Suppressor macrophage treated with lipopolysaccharide for 4 hours (primary cell): ENCODE measurements at places on chromosomes 1 and 21.

GRCh38 chr1:5738911-5739462 lies 253.2 kb downstream of the NPHP4 start:
- DNase-seq = no peak

GRCh38 chr1:43319288-43319687 lies 18.3 kb upstream of the MPL start:
- no peak for DNase-seq

DNA sequence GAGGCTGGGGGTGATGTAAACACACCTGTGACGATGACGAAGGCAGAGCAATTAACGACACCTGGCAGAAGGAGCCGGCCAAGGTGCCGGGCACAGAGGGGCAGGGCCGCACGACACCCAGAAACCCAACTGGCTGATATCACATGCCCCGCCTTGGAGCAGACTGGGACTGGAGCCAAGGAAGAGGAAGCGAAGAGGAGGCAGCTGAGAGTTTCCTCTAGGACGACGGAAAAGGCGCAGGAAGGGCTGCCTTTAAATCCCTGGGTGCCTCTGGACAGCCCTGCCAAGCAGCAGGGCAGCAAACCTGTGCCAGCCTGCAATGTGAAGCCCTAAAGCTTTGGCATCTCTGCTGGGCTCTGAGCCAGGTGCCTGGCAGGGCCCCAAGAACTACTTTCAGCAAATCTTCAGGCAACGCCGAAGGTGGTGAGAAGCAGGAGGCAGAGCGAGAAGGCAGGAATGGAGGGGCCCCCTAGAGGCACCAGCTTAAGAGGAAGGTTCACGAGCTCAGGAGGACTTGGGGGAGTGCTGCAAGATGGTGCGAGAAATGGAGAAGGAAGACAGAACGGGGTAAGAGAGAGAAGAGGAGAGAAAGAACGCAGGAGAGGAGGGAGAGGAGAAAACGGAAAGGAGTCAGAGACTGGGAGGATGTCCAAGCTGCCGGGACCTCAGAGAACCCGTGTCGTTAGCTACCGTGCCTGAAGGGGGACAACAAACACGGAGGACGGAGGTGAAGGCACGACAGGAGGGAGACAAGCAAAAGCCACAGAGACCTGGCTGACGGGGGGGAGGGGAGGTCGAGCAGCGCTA lies 25.3 kb upstream of the PEF1 start:
- peak; percentile 19 for DNase-seq

- no peak for DNase-seq
These were observed 80.1 kb upstream of the ZC3H11B start for GRCh38 chr1:219692981-219693380.

DNA sequence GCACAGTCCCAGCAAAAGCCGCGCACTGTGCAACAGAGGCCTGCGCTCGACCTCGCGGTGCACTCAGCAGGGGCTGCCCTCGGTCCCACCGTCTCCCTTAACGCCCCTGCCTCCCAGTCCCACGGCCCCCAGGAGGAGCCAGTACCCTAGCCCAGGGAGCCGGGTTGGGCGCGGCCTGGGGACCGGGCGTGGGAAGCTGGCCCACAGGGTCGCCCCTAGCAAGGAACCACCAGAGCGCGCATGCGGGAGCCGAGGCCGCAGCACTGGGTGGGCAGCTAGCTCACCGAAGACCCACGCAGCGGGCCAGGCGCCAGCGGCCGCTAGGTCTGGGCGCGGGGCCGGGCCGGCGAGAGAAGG lies 21.6 kb upstream of the ZNF678 start:
- no peak for DNase-seq

GRCh38 chr1:245480393-245481120 lies 325.8 kb downstream of the KIF26B start:
- DNase-seq = peak; percentile 60

- DNase-seq = no peak
These were observed 88.7 kb downstream of the PLPP3 start for GRCh38 chr1:56490619-56491018.

GRCh38 chr1:55813618-55814017 lies 598.5 kb upstream of the USP24 start:
- DNase-seq = no peak

DNA sequence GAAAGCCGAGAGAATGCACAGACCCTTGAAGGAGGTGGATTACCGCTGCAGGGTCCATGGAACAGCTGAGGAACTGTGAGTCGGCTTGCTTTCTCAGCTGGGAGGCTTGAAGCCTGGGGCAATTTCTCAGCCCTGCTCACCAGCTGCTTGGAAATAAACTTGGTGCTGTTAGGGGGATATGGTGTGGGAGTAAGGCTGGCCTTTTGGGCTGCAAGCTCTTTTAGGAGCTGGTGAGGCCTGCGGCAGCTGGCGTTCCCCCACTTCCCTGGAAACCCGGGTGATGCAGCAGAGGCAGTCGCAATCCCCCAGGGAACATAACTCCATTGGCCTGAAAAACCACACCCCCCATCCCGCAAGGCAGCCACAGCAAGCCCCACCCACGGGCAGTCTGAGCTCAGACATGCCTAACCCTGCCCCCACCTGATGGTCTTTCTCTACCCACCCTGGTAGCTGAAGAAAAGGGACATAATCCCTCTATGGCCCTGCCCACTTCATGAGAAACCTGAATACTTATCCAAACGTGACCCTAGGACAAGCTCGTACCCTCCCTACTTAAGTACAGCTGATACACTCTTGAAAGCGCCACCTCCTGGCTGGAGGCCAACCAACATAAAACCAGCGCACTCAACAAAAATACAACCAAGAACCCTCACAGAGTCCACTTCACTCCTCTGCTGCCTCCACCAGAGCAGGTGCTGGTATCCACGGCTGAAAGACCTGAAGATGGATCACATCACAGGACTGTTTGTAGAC lies 1995.8 kb downstream of the NCAM2 start:
- no peak for DNase-seq

DNA sequence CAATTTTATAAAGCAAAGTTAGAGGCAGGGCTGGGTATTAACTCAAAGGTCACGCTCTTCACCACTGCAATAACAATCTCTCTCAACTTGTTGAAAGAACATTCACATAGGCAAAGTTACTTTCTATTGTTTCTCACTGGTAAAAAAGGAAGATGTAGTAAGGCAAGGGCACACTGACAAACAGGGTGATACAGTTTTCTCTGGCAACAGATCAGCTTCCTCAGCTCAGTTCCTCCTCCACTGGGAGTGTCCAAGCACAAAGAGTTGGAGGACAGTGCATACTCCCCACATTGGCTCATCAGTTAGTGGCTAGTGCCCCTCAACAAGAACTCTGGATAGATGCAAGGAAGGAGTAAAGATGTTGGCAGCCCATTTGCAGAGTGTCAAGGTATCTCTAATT lies 3.7 kb downstream of the PLPPR4 start:
- DNase-seq = no peak

GRCh38 chr21:17441370-17441769 lies 71.5 kb upstream of the CXADR start:
- no peak for DNase-seq

GRCh38 chr21:45508607-45509565 lies 33.4 kb downstream of the SLC19A1 start:
- DNase-seq = no peak

DNA sequence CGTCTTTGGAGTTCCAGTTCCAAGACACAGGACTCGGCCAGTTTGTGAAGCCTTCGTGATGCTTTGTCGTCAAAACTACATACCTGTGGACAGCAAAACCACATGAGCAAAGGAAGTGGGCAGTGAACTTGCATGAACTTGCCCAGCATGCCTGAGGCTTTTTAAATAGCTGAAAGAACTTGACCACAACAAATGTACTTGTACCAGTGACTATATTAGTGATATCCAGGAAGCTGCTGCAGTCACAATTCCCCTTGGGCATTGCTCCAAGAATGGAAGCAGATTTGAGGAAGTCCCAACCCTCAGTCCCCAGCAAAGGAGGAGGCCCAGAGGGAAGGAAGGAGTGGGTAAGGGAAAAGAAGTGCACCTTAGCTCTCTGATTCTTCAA lies 2.6 kb downstream of the FUCA1 start:
- peak; percentile 76 for DNase-seq

DNA sequence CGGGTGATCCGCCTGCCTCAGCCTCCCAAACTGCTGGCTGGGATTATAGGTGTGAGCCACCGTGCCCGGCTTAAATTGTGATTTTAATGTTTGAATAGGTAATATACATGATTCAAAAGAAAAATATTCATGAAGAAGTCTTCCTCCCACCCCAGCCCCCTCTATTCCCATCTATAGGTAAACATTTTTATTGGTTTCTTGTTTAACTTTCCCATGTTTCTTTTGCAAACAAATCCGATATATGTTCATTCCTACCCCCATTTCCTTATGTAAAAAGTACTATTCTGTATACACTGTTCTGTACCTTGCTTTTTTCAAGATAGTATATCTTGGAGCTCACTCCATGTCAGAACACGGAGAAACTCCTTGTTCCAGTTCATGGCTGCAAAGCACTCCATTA lies 23.2 kb downstream of the RPS6KA1 start:
- no peak for DNase-seq

DNA sequence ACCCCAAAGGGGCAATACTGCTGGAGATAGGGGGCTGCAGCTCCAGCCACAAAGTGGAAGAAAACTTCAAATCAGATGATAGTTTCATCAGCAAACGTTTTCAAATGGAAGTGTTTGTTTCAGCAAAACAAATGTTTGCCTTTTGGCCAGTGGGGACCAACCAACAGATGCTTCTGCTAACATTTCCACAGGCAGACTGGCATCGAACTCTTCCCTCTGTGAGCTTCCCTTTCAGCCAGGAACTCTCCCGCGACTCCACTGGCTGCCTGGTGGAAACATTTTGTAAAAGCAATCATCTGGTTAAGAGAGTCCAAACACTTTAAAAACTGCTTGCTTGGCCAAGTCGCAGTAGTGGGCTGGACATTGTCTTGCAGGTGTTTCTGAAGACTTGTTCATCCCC lies 30.7 kb downstream of the CENPF start:
- no peak for DNase-seq

DNA sequence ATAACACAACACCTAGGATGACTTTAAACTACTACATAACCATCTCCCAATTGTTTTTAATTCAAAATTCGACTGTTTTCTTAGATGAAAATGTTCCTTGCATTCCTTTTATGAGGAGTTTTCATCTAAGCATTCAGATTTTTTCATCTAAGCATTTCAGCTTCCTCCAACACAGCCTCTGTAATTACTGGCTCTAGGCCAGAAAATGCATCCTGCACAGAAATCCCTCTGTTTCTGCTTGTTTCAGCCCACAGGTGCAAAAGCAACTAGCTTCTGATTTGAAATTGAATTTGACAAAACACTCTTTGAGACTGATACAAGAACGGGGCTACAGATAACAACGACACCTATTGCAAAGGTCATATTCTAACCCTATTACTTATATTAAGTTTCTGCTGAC lies 90.4 kb downstream of the RGS21 start:
- DNase-seq = no peak

- no peak for DNase-seq
These were observed 648.3 kb downstream of the KIF26B start for GRCh38 chr1:245802941-245803665.

DNA sequence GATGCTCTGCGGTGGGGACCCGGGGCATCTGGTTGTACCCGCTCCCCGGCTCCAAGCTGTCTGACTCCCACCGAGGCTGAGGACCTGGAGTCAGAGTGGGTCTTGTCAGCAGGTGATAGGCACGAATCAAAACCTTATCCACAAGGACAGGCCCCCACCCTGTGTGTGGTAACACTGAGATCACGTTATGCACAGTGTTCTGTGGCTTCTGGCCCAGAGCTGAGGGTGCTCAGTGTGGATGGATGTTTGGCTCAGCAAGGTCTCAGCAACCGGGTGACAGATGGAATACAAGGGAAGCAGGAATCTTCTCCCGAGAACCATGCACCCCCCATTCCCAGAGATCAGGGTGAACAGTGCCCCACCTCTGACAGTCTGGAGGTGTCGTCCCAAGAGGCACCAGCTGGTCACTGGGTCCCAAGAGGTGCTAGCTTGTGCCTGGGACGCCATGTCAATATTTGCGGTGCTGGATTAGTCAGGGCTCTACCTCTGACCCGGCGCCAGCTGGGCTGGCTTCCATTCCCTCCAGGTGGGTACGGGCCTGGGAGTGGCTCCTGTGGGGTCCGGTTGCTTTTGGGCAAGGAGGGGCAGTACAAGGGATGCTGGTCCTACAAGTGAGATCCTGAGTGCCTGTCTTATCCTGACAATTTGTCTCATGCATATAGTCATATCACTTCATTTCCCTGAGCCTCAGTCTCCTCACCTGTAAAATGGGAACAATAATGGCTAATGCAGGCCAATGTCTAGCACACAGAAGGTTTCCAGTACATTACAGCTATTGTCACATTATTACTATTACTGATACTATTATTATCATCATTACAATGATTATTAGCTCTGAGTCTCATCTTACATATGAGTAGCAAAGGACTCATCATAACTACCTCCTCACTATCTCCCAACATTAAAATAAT lies 957 bp downstream of the CAPN9 start:
- no peak for DNase-seq

DNA sequence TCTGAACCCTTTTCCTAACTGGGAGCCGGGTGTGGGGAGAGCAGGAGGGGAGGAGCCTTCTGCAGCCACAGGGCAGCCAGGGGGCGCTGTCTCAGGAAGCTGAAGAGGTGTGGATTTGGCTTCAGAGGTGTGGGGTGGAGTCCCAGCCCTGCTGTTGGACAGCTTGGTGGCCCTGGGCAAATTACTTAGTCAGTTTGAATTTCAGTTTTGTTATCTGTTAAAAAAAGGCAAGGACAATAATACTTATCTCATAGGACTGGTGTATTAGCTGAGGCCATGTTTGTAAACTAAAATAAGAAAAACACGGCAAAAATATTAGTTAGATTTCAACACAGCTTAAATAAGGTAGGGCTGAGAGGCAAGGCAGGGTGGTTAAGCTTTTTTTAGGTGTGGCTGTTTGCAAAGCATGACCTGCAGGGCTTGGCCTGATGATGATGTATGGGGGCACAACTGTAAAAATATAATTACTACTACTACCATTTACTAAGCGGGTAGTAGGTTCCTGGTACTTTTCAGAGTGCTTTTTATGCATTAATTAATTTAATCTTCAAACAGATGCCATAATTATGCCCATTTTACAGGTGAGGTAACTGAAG lies 111.8 kb downstream of the PLXNA2 start:
- DNase-seq = peak; percentile 63

GRCh38 chr1:194309697-194310096 lies 1123.3 kb upstream of the B3GALT2 start:
- no peak for DNase-seq
